ENCODE measurements at places on chromosomes 1 and 21.

GRCh38 chr1:76951153-76951552 is 83.9 kb downstream of the ST6GALNAC5 start:
- no peak for DNase-seq

GRCh38 chr1:6591222-6591621 is 11.4 kb downstream of the ZBTB48 start:
- DNase-seq, result no peak

DNA sequence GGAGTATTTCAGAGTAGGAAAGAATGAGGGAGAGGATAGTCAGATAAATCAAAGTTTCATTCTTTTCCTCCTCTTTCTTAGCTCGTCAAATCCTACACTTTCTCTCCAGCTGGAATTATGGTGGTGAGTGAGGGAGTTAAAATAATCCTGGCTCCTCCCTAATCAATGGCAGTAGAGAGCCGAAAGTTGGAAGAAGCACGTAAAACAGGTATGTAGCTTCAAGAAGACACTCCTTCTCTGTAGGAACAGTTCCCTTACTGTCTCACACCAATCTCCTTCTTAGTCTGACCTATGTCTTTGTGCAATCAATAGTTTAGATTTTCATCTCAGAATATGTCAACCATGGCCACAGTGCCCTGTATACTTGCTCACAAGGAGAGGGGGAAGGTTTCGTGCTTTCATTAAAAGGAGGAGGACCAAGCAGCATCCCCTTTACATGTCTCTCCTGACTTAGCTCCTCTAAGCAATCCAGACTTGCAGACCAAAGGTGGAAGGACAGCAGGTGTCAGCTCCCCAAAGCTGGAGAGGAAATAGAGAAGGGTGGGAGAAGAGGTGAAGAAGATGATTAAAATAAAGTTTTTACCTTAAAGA is 878 bp downstream of the MINDY1 start:
- no peak for DNase-seq

- DNase-seq, result no peak
Observed at GRCh38 chr1:233240371-233240770, 55.2 kb downstream of the PCNX2 start.

DNA sequence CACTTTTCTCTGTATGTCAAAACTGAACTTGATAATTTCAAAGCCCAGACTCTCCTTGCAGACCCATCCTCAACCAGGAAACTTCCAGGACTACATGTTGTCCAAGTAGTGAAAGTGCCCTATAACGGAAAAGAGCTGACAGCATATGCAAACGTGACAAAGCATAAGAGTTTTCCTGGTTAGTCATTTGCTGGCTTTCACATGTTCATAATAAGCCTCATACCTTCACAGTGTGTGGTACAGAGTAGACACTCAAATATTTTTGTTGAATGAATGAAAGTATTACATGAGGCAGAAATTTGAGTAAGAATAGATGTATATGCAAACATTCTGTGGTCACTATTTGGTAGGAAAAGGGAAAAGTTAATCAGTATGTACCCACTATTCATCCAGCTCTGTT is 473.3 kb downstream of the MRPL39 start:
- DNase-seq, result no peak

DNA sequence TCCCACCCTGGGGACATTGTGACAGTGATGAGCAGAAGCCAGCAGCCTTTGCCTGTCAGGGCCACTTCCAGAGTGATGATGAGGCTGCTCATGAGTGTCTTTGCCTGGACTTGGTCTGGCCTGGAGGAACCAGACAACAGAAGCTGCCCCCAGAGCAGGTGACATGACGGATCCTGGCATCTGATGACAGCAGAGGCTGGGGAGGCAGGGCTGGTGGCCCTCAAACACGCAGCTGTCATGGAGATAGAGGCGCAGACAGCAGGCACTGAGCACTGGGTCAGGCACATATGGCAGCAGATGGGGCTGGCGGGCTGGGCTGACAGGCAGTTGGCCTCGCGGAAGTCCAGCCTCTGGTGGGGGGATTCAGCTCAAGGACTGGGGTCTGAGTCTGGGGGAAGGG is 66.4 kb upstream of the STUM start:
- DNase-seq, result no peak

DNA sequence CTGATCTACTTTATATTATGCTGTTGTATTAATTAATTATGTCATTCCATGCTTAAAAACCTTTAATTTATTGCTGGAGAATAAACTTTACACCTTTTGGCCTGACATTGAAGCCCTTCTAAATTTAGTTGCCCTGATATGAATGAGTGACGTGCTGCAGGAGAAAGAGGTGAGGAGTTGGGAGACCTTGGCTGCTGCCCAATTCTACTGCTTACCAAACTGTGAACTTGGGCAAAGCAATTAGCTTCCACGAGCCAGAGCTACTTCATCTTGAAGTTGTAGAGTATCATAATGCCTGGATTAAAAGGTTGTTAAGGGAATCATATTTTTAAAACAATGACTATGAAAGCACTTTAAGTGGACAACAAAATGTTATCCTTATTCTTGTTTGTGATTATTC is 126.8 kb upstream of the DEPDC1 start:
- DNase-seq, result no peak

DNA sequence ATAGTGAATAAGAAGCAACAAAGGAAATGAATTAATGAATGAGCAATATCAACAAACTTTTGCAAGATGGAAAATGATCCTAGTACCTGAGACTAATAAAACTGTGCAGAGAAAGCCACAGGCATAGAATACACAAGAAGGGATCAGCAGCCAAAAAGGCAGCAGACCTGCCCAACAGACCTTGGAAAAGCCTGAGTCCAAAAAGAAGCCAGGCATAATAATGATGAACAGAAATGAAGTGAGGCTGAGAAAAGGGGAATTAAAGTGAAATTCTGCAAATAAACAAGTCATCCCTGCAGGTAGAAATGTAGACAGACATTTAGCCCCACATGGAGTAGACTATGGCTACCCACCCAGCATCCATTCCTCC is 10.3 kb upstream of the PHTF1 start:
- no peak for DNase-seq

DNA sequence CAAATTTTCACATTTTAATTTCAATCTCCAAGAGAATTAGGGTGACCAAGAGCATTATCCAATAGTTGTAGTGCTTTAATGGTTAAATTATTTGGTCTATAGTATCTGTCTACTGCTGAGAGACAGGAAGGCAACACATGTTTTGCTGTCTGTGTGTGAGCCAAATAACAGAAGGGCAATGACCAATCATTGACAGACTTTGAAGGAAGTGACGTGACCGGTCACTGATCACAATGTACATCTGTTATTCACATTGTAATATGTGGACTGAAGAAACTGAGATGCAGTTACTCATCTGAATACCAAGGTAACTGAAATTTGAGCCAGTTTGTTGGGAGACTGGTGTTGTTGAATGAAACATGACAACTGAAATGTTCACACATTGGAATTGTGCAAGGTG is 196.7 kb downstream of the LRRC40 start:
- no peak for DNase-seq

DNA sequence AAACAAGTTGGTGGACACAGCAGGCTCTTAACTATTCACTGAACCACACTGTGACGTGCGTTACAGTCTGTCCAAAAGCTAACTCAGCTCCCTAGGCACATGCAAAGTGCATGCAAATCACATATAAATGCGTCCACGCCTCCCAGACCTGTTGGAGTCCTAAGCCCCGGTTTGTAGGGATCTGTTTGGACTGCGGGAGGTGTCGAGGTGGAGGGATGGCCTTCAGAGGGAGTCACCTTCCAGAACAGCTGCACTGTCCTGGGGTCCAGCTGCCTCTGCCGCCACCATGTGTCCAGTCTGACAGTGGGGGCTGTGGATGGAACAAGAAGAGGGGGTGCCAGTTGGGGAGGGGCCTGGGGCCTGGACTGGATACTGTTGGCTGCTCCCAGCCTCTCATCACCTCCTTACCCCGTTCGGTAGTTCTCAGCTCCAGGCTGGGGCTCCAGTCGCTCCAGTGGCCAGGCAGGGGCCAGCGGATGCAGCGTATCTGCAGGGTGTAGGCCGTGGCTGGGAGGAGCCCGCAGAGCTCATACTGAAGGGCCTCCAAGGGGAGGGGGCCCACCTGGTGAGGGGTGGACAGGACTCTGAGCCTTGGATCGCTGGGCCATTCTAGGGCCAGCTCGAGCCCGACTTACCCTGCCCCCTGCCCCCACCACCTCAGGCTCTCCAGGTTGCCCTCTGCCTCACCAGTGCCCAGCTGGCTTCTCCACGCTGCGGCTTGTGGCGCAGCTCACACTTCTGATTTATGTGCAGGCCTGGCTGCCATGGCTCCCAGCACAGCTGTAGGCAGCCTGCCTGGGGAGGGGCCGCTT is 7.9 kb upstream of the MRPS15 start:
- no peak for DNase-seq

GRCh38 chr1:121558514-121558913 is 373.7 kb downstream of the SRGAP2C start:
- no peak for DNase-seq

GRCh38 chr1:6499296-6499695 is 7.8 kb upstream of the PLEKHG5 start:
- DNase-seq, result no peak

- no peak for DNase-seq
Observed at GRCh38 chr1:241675983-241676382, 23.9 kb downstream of the WDR64 start.

GRCh38 chr1:222995620-222996309 is 147.3 kb downstream of the TLR5 start:
- DNase-seq, result no peak

GRCh38 chr21:34606621-34607020 is 8.3 kb downstream of the RCAN1 start:
- DNase-seq, result no peak

DNA sequence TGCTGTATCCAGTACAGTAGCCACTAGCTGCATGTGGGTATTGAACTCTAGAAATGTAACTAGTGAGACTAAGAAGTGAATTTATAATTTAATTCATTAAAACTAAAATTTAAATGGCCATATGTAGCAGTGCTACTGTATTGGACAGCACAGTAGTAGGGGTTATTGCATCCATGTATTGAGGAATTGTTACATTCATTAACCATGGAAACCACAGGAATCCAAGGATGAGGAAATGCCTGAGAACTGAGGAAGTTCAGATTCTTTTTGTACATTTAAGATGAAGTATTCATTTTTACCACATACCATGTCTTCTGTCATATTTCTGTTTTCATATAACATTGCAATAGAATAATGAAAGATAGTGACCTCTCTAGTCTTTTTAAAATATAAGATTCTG is 2.6 kb downstream of the MTF2 start:
- no peak for DNase-seq

- no peak for DNase-seq
Observed at GRCh38 chr1:186154651-186155050, 220.4 kb downstream of the TPR start.

GRCh38 chr1:119114786-119115185 is 25.7 kb downstream of the WARS2 start:
- DNase-seq, result no peak

DNA sequence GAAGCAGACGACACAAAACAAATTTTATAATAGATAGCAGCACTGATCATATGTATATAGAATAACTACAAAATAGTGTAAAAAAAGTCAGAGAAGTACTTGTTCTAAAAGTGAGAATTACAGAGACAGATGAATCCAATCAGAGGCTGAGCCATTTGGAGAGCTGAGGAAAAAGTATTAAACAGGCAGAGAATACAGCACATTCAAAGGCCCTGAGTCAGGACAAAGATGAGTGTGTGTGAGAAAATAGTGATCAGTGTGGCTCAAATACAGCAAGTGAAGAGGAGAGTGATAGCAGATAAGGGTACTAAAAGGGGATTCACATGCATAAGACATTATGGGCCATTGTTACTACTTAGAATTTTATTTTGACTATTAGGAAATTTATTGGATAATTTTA is 430.6 kb upstream of the BRINP3 start:
- no peak for DNase-seq

GRCh38 chr1:19209439-19209989 is 552 bp downstream of the UBR4 start:
- no peak for DNase-seq

GRCh38 chr1:20978413-20978812 is 191.3 kb upstream of the HP1BP3 start:
- DNase-seq, result no peak

GRCh38 chr1:180201451-180202200 is 28.4 kb upstream of the LHX4 start:
- no peak for DNase-seq

DNA sequence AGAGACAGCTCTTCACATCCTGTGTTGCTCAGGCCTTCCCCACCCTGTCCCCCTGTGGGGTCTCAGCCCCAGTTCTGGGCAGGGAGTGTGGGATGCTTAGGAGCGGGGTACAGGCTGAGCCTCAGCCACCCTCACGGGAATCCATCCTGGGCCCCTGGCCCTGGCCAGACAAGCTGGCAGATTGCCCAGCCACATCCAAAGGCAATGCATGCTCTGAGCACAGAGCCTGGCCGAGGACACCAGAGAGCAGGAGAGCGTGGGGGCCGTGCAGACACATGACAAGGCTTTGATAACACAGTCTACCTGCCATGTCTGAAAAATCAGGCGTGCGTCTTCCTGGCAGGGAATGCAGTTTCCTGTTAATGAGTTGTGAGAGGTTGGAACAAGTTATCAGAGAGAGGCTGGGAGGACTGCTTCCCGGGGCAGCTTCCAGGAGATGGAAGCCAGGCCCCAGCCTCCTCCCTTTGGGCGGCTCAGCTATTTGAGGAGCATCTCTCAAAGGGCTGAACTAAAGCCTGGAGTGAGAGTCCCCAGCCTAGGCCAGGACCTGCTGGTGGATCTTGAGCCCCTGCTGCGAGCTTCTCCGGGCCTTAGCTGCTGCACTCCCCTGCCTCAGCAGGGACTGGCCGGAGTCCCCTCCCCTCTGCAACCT is 72.2 kb upstream of the SELENON start:
- no peak for DNase-seq

DNA sequence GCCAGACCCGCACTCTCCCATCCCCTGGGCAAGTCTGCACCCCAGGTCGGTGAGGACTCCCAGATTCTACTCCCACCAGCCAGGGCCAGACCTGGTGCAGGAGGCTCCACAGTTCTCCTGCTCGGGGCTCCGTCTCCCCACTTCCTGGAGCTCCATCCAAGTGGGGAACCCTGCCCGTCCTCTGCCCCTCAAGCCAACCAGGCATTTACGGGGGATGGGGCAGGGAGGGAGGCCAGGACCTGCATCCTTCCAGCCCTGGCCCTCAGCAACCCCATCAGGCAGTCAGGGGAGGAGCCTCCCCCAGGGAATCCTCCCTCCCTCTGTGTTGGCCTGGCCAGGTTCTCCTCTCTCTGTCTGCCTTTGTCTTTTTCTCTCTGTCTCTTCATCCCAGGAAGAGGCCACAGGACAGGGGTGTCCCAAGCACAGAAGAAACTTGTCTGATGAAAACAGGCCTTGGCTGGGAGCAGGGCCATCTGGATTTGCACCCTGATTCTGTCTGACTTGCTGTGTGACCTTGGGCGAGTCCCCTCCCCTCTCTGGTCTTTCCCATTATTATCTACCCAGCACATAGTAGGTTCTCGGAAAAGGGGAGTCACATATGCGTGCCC is 18.5 kb upstream of the EPHA2 start:
- DNase-seq, result no peak

- no peak for DNase-seq
Observed at GRCh38 chr21:17848228-17848627, 29.1 kb upstream of the C21orf91 start.

GRCh38 chr1:182260516-182260915 is 131.1 kb downstream of the GLUL start:
- no peak for DNase-seq
